ENCODE measurements at places on chromosomes 1 and 21.

DNA sequence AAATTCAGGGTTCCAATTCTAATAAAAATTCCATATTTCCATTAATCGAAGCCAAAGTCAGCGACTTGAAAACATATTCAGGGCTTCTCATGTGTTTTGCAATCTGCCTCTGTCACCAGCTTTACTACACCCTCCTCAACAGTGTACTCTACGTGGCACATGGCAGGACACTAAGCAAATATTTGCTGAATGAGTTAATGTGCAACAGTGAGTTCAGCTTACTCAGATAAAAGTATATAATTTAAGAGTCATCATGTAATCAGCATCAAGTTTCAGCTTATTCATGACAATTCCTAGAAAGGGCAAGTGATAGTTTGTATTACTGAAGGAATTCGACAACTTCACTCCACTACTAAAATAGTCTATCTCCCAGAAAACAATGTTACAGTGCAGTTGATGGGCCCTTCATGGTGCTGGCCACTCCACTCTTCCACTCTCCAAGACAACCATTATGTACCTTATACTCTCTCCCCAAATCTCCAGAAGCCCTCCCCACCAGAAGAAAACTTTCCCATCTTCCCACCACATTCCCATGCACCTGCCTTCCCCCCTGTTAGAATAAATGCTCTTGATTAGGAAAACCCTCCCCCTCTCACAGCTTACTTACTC is 97.3 kb downstream of the TTLL7 start:
- peak; percentile 33 for DNase-seq

GRCh38 chr1:224377676-224378006 is 21.0 kb downstream of the CNIH4 start:
- no peak for DNase-seq

GRCh38 chr1:230270185-230270558 is 156.0 kb downstream of the PGBD5 start:
- no peak for DNase-seq

DNA sequence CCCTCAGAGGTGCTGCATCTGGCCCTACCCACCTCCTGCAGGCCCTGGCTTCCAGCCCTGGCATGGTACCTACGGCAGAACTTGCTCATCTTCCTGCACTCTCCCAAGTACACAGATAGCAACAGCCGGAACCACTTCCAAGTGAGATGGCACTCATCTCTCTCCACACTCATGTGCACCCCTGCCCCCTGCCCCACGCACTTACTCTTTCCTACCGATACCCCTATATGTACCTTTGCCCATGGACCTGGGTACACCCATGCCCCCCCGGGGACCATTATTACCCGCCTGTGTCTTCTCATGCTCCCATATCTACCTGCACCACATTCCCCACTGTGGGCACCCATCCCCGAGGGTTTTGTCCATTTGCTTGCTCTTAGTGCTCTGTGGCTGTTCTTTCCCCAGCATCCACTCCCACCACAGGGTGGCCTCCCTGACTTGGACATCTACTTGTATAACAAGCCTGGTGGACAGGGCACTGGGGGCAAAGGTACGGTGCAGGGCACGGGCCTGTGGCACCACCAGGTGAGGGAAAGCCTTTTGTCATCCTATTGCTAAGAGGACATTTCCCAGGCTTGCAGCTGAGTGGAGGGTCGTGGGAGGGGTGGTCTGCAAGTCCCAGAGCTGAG is 14.7 kb downstream of the HYI start:
- DNase-seq: no peak

- DNase-seq: peak; percentile 19
Observed at GRCh38 chr21:42627527-42628289, 25.7 kb upstream of the PDE9A start.

- no peak for DNase-seq
Observed at GRCh38 chr1:237528545-237528944, 362.2 kb downstream of the ZP4 start.

- no peak for DNase-seq
Observed at GRCh38 chr1:215256936-215257679, 174.6 kb downstream of the KCNK2 start.

DNA sequence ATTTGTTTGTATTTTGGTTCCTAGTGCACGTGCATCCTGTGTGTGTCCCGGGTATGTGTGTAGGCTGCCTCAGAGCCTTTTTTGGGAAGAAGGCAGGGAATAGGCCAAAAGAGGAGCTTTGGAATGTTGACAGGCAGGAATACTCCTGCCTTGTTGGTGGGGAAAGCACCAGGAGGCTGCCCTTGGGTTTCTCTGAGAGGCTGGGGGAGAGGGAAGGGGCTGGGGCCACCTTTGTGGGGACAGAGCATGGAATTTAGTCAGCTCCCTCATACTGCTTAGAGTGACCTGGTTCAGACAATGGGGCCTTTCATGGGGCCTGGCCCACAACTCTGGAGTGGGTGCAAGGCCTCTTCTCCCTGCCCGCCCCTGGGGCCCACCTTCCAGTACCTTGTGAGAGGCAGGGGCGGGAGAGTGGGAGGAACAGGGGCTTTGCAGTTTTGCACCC is 31.3 kb downstream of the ACOT11 start:
- no peak for DNase-seq

DNA sequence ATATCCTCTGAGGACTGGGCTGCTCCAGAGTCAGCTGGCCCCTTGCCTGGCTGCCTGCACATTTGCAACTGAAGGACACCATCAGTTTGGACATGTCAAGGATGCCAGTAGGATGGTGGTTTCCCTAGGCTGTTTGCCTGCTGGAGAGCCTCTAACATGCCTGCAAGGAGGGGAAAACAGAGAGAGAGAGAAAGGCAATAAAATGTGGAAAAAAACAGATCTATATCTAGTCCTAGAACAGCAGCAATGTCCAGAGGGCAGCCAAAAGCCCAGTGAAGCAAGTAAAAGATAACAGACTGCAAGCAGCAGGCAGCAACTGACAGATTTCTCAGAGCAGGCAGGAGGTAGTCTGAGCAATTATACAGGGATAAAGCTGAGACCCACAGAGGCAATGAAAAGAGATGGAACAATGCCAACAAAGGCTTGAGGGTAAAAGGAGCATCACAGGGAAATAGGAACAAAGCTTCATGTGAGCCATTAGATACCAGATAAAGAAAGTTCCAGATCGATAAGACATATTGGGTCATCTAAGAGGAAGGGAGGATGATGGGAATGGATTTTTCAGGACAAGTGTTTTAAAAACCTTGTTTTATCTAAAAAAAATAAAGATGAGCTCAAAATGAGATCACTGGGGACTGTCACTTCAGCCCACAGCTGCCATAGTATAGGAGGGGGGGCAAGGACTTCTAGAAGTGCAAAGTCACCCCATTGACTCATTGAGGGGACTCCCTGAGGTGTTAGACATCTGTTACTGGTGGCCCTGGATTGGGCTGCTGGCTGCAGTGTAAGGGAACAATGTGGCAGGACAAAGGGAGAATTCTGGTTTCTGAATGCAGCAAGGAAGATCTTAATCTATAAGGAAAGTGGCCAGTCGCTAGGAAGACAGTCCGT is 38.6 kb upstream of the GADD45A start:
- DNase-seq: peak; percentile 80

DNA sequence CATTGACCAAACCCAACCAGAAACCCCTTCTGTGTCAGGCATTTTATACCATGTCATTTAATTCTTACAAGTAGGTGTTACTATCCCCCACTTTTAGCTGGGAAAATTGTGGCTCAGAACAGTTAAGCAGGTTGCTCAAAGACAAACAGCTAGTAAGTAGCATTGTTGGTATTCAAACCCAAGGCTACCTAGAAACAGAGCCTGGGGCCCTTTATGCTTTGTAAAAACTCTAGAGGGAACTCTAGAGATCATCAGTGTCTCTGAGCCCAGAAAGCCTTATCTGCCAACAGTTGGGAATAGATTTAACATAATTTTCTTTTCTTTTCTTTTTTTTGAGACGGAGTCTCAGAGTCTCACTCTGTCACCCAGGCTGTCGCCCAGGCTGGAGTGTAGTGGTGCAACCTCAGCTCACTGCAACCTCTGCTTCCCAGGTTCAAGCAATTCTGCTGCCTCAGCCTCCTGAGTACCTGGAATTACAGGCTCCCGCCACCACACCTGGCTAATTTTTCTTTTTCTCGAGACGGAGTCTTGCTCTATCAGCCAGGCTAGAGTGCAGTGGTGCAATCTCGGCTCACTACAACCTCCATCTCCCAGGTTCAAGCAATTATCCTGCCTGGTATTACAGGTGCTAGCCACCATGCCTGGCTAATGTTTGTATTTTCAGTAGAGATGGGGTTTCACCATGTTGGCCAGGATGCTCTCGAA is 48.5 kb upstream of the OSBPL9 start:
- DNase-seq: no peak

GRCh38 chr1:54968551-54968950 is 11.9 kb upstream of the TMEM61 start:
- DNase-seq: peak; percentile 61

DNA sequence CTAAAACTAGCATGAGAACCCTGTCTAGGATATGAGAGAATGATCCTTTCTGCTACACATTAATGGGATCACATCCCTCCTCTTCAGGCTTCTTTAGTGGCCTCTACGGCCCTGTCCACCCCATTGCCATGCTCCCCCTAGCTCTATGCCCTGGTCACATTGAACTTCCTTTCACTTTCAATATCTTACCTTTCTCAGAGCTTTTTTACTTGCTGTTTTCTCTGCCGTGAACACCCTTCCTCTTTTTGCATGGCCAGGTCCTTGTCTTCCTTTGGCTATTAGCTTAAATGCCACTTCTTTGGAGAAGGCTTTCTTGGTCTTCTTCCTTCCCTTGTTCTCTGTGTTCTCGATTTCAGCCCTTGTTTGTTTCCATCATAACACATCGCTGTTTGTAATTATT is 97.4 kb downstream of the GIPC2 start:
- peak; percentile 12 for DNase-seq

DNA sequence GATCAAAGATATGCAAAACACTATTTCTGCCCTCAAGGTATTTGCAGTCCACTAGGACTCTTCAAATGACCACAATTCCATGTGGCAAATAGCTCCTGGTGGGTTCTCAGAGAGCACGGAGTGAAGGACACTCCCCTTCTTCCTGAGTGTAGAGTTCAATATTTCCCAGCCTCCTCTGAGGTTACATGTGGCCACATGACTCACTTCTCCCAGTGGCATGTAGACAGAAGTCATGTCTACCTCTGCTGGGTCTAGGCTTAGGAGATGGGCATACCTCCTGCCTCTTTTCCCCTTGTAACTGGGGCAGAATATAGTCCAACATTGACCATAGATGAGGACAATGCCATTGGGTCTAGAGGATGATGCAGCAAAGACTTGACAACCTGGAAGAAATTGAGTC is 191.4 kb downstream of the MIS18A start:
- DNase-seq: no peak

DNA sequence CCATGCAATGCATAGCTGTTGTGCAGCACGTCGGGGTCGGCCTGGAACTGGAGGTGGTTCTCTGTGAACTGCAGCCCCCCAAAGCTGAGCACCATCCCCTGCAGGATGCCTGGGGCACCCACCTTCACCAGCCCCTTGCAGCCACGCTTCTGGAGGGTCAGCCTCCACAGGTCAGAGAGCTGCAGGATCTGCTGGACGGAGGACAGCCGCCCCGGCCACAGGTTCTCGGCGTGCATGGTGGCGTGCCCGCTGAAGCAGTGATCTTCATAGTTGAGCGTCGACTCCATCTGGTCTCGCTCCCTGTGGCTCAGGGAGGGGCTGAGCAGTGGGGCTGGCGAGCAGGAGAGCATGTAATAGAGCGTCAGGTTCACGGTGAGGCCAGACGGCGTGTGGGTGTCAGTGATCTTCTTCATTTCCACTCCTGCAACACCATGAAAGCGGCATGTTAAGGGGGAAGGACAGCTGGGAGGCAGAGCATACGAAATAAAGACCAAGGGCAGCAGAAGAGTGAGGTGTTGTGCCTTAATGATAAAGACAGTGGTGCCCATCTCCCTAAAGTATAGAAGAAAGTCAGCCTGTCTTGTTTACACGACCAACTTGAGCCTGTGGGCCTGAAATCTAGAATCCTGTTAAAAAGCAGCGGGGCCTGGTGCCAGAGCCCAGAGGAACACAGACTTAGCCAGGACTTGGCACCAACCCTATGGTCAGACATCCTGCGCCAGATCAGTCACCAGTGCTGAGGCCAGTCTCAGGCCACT is 3.0 kb downstream of the KIAA2013 start:
- no peak for DNase-seq

DNA sequence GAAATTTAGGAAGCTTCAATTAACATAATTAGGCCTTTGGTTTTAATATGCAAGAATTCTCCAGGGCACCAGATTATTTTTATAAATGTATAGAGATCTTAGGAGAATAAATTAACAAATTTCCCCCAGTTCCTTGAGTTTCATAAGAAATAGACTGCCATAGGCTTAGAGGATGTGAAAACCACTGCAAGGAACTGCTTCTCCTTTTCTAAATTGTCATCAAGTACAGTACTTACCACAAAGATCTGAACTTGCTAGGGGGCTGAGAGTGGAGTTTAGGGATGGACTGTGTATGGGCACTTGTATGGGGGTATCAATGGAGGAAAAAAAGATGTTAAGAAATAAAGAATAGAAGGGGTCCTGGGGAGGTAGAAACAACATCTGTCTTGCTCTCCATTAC is 31.1 kb downstream of the LHX8 start:
- no peak for DNase-seq

GRCh38 chr1:178961868-178962267 is 63.8 kb upstream of the FAM20B start:
- DNase-seq: no peak

DNA sequence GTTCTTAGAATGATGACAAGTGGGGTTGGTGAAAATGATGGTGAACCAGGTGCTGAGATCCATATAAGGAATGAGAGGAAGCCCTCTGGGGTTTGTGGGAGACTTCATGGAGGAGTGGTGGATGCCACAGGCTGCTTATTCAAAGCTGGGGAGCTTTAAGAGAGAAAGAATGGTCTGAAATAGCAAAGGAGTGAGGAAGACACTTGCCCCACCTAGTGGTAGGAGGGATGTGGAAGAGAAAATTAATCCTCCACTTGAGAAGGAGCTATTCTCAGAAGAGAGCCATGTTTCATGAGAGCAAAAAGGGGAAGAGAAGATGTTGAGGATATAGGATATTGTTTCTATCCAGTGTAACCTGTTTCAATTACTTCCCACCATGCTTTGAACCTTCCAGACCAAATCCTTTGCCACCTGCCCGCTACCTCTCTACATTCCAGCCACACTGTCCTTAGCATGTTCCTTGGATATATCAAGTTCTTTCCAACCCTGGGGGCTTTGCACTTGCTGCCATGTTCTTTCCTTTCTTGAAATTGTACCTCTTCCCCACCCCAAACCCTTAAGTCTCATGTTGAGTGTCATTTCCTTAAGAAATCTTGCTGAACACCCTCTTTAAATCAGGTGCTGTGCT is 19.6 kb upstream of the ZNF648 start:
- peak; percentile 0 for DNase-seq

DNA sequence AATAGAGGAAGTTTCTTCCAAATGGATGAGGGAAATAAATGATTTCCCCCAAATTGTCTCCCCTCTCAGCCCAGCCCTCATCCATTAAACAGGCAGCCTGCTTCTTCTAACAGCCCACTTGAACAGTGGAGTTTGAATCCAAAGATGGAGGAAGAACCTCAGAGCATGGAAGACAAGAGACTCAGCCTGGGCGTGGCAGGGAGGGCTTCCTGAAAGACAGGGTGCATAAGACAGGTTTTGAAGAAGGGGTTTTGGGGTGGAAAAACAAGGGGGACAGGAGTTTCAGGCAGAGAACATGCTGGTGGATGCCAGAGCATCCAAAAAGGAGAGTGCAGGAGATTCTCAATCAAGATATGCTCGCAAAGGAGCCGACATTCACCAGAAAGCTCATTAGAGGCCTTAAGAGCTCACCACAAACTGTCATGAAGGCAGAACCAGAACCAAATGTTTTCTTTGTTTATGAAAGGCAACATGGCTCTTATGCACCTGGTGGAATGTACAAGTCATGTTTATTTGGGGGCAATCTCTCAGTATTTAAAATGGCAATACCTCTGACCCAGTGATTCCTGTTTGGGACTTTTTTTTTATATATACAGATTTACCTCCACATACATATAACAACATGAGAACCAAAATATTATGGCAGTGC is 26.5 kb upstream of the TSPEAR start:
- DNase-seq: no peak
